ENCODE measurements at places on chromosomes 3 and 15.

GRCh38 chr3:25621087-25621486, 43.6 kb downstream of the TOP2B start:
- DNase-seq: no peak

GRCh38 chr15:78873793-78874765, 1.4 kb downstream of the MORF4L1 start:
- DNase-seq: no peak

- no peak for DNase-seq
Observed at GRCh38 chr3:188680605-188681004, 491.2 kb upstream of the TPRG1 start.

- DNase-seq: no peak
Observed at GRCh38 chr3:56207922-56208321, 260.3 kb downstream of the ERC2 start.

DNA sequence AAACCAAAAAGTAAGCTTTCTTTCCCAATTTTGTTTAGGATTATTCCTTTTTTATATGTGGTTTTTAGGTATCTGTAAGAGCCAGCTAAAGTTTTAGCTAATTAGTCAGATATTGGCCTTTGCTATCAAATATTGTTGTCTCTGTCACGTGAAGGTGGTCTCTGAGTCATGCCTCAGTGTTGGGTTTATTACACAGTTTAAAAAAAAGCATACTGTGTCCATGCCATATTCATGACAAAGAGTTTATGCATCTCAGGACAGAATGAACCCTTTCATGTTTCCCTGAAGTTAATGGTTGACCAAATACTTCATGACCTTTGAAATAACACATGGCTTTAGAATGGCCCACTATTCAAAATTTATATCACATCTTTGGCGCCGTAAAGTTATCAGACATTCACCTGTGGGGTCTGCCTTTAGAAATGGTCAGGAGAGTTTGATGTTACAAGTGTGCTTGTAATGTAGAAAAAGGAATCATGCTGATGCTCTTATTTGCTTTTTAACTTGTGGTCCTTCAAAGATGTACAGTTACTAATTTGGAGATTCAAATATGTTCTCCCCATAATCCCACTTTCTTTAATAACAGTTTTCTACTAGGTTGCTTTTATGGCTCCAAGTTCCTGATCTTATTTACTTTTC, 101.5 kb downstream of the MYRIP start:
- DNase-seq: no peak

GRCh38 chr3:190381441-190381840, 6.5 kb upstream of the CLDN16 start:
- DNase-seq: no peak

- DNase-seq: no peak
Observed at GRCh38 chr3:113113361-113113760, 98.0 kb upstream of the BOC start.

GRCh38 chr3:172186607-172187006, 147.2 kb downstream of the FNDC3B start:
- no peak for DNase-seq

- no peak for DNase-seq
Observed at GRCh38 chr15:77030048-77030927, 35.4 kb downstream of the PSTPIP1 start.

GRCh38 chr3:25894101-25894500, 104.2 kb downstream of the OXSM start:
- no peak for DNase-seq

DNA sequence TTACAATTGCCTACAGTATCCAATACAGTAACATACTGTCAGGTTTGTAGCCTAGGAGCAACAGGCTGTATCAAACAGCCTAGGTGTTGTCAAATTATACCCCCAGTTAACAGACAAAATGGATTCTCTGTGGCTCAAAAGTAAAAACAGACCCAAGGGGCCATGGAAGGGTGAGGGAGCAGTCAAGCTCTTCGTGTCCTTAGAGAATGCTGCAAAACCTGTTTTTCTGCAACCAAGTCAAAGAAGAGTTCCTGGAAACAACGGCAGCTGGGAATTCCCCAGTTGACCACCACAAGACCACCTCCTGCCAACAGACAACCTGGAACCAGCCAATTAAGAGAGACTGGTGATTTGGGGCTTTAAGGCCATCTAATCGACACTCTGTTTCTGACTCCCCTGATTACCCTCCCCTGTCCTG, 11.1 kb upstream of the THUMPD3 start:
- DNase-seq: no peak

- DNase-seq: no peak
Observed at GRCh38 chr3:57158325-57158724, 6.8 kb downstream of the IL17RD start.

DNA sequence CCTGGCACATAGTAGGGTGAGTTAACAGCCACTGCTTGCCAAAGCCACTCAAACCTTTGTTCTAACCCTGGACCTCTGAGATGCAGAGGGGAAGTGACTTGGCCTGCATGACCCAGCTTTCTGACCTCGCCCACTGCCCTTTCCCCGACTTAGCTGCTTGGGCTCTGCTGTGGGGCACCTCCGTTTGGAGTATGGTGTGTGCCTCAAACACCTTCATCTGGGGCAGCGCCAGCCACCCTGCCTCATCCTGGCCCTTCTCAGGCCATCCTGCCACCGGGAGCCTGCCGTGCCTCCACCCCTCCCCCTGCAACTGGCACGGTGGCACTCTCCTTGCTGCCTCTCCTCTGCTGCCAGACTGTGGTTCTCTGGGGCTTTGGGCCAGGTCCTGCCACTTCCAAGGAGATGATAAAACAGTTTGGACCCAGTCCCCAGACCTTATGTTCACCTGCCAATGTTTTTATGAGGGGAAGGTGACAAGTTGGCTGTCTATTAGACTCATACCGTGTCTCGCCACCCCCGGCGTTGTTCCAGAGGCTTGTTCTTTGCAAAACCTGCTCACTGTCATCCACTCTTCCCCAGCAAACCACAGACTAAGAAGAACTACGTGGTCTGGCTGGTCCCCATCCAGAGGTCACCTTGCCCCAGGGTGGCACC, 32.2 kb downstream of the SLC6A6 start:
- no peak for DNase-seq

DNA sequence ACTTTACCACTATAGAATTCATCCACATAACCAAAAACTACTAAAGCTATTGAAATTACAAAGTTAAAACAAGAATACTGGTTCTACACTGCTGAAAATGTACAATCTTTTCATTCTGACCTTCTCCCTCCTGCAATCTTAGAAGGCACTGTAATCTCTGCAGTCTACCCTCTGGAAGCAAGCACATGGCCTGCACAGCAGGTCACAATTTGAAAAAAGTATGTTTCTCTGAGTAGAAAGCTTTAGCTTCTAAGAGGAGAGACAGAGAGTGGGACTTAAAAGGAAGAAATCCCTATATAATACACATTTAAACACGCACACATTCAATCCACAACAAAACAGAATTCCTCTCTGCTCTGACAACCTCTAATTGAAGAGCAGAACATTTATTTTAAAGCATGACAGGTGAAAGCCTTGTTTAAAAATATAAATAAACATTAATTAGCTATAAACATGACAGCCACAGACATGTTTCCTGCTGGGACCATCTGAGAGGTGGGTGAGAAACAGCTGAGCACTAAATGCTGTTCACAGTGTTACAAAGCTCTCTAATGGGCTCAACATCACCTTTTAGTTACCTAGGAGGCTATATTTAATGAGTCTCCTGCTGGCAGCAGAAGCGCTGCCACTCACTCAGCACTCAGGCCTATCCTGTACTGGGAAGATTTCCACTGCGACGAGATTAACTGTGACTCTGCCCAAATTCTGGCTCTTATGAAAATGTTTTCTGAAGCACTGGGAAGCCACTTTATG, 447.4 kb downstream of the AGBL1 start:
- no peak for DNase-seq

DNA sequence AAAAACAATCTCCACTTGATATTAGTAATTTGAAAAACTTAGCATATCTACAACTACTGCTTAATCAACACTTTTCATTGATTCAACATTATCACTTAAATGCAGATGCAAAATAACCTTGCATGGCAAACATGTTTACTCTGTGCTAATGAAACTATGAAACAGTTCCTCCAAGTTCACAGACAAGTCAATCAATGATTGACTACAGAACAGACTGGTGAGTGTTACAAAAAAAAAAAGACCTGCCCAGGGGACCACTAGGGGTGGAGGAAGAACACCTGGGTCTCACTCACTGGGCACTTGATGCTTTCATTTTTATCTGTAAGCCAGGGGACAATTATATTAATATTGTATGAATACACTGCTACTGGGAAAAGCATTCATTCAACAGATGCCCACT, 4.3 kb upstream of the NR2C2 start:
- no peak for DNase-seq

GRCh38 chr15:41584636-41585126, 25.7 kb downstream of the TYRO3 start:
- no peak for DNase-seq

- DNase-seq: no peak
Observed at GRCh38 chr15:50116477-50116876, 2.6 kb downstream of the ATP8B4 start.

- no peak for DNase-seq
Observed at GRCh38 chr3:9891072-9891622, 737 bp downstream of the JAGN1 start.

GRCh38 chr3:181213347-181213746, 223.8 kb upstream of the DNAJC19 start:
- DNase-seq: no peak

GRCh38 chr3:65988411-65989180, 50.1 kb downstream of the MAGI1 start:
- DNase-seq: no peak

DNA sequence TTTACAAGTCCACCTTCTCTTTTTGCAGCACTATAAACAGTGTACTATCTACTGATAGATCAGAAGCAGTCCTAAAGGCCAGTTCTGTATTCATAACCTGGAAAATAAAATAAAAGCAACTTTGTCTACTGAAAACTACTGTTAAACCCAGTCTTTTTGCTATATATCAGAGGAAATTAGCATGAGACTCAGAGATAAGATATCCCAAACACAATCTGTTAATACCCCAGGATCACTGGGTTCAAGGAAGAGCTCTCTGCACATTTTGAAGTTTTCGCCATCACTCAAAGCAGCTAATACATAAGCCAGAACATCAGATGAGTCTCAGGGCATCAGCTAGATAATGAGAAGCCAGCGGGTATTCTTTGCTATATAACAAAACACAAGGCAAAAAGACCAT, 21.8 kb downstream of the OSBPL10 start:
- DNase-seq: no peak

- DNase-seq: no peak
Observed at GRCh38 chr3:157280786-157281185, 120.8 kb upstream of the CCNL1 start.

DNA sequence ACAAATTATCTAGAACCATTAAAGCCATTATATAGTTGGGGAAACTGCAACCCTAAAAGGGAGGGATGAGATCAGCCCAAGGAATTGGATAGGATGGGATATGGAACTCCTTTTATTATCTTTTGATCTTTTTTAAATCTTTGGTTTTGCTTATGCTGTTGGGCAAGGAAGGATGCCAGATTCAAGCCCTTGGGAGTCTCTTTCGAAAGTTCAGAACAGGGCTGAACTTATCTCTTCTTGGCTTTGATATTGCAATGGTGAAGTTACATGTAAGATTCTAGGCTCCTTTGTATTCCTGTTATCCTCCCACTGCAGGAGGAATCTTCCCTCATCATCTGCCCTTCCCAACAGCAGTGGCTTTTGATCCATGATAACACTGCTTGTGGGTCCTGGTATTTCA, 10.0 kb upstream of the SLC22A13 start:
- no peak for DNase-seq

- DNase-seq: peak; percentile 18
Observed at GRCh38 chr15:59349680-59350420, 22.8 kb downstream of the MYO1E start.

GRCh38 chr3:146052791-146053310, 108.1 kb downstream of the PLOD2 start:
- no peak for DNase-seq

DNA sequence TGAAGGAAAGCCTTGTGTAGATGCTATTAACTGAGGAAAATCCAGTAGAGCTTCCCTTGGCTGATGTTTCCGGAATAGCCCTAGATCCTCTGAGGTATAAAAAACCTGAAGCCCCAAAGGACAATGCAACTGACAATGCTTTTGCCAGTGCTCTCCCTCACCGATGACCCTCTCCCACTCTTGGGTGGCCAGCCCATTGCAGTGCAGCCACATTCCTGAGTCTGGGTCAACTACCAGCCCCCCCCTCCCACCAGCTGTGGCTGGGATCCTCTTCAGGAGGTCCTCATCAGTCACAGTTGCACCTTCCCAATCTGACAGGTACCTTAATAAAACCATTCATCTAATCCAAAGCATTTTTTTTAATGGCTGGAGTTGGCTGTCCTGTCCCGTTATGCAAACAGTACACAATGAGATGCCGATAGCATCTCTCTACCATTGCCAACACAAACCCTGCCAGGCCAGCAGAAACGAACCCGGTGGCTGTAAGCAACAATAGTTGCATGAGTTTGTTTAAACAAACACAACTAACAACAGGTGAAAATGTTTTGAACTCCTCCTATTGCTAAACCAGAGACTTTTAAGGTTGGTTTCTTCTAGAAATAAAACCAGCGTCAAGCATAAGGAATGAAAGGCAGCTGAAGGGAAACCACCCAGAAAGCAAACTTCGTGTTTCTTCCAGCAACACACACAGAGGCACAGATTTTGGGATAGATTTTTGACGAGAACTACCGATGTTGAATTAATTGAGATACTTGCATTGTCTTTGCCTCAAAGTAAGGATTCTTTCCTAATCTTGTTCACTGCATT, 128.3 kb upstream of the ARHGEF3 start:
- DNase-seq: no peak

- DNase-seq: no peak
Observed at GRCh38 chr3:35737934-35738706, 98.8 kb downstream of the ARPP21 start.

GRCh38 chr3:59432665-59433064, 382.8 kb upstream of the CFAP20DC start:
- DNase-seq: no peak

All from activated naive CD4-positive, alpha-beta T cell treated with anti-CD3 and anti-CD28 coated beads, Interleukin-2, amount 50 U/mL, for 72 hours (primary cell).